Activated T-helper 17 cell treated with anti-CD3 and anti-CD28 coated beads, Interleukin-2, amount 50 U/mL, for 72 hours (primary cell): ENCODE measurements at places on chromosomes 12 and 14. TPM values are rescaled to one million over a fixed set of nuclear protein-coding genes. Genes with fewer than 3 reads are reported as not detected.

DNA sequence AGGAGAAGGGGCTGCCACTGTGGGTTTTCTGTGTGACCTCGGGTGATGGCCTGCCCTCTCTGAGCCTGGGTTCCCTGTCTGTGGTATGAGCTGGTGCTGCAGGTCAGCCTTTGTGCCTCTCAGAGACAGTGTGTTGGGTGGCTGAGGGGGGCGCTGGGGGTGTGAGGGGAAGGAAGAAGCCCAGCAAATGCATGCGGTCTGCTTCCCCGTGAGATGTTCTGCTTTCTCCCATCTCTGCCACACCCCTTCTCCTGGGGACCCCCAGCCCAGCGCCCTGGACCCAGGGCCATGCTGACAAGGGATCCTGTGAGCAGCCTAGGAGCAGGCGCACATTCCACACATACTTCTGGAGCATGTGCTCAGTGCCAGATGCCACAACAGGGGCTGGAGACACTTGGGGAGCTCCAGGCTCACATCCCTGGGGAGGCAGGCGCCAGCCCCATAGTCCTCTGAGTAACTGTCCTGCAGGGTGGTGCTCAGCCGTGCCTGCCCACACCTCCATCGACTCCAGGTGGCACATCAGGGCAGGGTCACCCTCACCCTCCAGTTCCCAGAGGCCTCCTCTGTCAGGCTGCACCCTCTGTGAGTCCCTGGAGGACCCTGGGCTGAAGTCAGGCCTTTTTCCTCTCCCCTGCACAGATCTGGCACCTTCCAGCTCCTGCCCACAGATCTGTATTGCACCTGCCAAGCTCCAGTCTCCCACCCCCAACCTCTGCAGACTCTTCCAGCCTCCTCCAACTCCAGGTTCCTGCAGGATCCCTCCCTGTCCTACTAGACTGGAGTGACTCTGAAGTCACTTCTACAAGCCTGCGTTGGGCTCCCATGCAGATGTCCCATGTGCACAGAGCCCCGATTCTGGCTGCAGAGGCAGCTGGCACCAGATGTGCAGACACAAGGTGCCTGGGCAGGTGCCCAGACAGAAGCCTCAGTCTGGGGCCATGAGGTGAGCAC is 205.6 kb downstream of the KIF26A start:
- ATAC-seq = no peak

GRCh38 chr12:77584860-77585259 is 245.8 kb upstream of the NAV3 start:
- ATAC-seq = no peak

DNA sequence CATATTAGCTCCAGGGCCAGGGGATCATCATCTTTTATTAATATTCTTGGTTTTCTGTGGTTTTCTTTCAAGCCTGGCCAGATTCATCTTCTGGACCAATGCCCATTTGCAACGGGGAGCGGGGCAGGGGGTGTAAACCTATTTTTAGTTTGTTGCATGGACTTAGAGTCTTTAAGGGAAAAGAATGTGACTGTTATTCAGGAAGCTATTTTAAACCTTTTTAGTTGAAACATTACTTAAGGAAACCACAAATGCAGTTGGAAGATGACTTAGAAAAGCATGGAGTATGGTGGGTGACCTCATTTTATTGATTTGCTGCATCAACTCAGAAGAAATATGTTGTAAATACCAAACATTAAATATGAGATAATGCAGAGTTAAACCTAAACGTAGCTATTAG is 368.4 kb upstream of the E2F7 start:
- no peak for ATAC-seq

- ATAC-seq = peak; percentile 54
Measured at GRCh38 chr14:20477211-20477876, 8.1 kb downstream of the PNP start.

- peak; percentile 85 for ATAC-seq
Measured at GRCh38 chr12:112198120-112198733, 72.9 kb downstream of the TRAFD1 start.

GRCh38 chr12:76777765-76778216 is 13.9 kb downstream of the ZDHHC17 start:
- ATAC-seq = peak; percentile 70

GRCh38 chr12:91743704-91744321 is 401.8 kb downstream of the BTG1 start:
- ATAC-seq = no peak

GRCh38 chr12:9864913-9865675 is 4.1 kb downstream of the CLEC2B start:
- peak; percentile 34 for ATAC-seq

DNA sequence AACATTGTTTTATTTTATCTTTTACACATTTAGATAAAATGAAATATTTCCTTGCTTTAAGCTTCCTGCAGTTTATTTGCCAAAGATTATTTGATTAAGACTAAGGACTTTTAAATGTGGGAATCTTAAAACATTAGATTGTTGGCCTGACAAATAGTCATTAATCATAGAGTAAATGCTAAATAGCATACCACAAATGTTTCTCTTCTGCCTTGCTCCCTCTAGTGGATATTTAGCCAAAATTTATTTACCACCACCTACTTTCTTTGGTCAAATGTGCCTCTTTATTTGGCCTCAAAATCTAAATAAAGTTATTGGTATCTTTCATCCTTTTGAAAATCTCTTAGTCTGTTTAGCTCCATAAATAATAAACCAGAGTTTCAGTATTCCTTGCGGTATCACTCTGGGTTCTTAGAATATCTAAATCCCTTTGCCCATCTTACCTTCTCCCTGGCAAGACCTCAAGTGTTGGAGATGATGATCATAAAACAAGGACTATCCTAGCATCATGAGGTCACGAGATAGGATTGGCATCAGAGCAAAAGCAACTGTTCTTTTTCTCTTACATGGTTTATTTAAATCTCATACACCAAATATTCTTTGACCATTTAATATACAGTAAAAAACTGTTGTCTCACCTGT is 150.6 kb upstream of the AEBP2 start:
- no peak for ATAC-seq

GRCh38 chr12:45183246-45183645 is 32.6 kb upstream of the ANO6 start:
- no peak for ATAC-seq

DNA sequence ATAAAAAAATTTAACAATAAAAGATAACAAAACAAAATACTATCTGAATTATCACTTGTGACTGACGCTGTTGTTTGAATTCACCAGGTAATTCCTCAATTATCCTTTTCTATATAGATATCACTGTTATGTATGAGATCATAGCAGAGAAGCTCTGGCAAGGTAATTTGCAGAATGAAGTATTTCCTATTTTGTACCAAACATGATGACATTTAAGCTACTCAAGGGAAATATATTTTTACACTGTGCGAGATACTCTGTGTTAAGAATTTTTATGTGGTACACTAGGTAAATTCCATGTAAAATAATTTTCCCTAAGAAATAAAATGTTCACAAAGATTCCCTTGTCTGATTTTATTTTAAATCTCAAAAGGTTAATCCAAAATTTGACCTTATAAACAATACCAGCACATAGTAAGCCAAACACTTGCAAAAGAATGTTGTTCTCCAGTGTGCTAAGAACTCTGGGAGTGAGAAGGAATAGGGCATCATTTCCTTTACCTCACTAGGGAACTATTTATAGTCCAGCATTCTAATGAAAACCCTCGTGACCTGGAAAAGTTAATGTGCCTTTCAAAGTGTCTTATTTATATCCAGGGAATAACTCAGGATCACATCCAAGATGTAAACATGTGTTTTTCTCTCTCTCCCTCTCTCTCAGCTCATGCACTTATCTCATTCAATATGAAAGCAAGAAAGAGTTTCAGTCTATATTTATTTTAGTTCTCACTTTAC is 115.2 kb upstream of the RAP1B start:
- ATAC-seq = no peak

GRCh38 chr12:131603939-131604795 is 106.7 kb upstream of the SFSWAP start:
- ATAC-seq = no peak

DNA sequence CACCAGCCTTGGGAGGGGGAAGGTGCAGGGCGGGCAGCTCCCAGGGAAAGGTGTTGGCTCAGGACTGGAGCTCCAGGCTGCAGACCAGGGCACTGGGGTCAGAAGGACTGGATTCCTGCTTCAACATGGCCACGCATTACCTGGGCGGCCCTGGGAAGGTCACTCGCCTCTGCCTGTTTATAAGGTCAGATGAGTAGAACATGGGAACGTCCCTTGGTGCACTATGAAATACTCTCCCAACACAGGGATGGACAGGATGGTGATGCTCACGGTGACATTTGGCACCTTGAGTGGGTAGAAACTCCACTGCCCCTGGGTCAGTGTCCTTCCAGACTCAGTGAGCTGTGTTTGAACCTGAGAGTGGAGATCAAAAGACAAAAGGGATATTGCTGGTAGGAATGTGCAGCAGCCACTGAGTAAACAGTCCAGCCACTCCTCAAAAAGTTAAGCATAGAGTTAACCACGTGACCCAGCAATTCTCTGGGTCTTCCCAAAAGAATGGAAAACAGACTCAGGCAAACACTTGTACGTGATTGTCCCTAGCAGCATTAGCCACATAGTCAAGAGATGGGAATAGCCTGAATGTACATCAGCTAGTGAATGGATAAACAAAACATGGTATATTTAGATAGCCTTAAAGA is 9.1 kb upstream of the BDKRB2 start:
- ATAC-seq = no peak

DNA sequence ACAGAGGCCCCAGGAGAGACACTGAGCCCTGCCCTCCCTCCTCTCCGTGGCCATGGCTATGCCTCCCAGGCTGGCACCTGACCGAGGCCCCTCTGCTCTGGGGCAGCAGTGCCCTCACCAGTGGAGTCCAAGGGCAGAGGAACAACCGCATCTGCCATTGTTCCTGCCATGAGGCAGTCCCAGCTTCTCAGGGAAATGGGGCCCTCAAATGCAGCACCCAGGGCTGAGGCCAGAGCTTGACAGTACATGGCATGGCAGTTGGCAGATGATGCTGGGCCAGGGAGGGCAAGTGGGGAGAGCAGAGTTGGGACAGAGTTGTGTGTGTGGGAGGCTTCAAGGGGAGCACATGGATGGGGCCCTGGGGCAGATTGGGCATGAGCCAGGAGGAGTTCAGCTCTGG is 21.1 kb upstream of the KRT77 start:
- ATAC-seq = no peak

DNA sequence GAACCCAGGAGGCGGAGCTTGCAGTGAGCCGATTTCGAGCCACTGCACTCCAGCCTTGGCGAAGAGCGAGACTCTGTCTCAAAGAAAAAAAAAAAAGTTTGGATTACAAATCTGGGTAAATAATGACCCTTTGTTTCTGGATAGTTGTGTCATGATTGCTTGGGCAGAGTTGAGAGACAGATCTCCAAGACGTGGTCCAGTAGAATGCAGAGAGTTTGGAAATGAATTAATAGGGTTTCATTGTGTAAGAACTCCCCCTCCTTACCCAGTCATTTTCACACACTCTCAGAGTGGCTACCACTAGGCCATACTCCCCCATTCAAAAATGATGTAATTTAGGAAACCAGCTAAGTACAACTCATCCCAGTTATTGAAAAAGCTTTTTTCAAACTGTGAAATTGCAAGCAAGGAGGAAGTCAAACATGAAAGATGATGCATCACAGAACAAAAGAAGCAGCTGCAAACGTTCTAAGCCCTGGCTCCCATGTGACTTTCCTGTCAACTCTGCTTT is 1331.9 kb downstream of the AACS start:
- peak; percentile 32 for ATAC-seq

DNA sequence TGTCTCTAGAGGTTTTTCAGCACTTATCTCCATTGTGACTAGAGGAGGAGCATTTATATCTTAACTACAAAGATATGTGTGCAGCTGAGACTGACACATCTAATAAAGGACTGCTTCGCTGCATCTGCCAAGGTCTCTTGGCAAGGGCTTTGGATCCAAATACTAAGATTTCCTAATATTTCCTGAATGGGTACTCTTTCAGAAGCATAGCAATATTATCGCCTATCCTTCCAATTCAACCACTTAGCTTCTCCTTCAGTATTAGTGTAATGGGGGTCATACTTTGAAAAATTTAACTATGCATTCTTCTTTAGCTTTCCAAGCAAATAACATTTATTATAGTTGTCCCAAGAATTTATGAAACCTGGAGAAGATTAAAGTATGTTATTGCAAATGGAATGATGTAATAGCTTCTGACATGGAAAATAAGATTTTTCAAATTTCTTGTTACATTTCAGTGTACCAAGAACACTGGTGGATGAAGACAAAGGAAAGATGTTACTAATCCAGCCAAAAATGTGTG is 243.0 kb upstream of the PDE3A start:
- no peak for ATAC-seq

- ATAC-seq = no peak
Measured at GRCh38 chr14:85313560-85314207, 216.3 kb upstream of the FLRT2 start.

DNA sequence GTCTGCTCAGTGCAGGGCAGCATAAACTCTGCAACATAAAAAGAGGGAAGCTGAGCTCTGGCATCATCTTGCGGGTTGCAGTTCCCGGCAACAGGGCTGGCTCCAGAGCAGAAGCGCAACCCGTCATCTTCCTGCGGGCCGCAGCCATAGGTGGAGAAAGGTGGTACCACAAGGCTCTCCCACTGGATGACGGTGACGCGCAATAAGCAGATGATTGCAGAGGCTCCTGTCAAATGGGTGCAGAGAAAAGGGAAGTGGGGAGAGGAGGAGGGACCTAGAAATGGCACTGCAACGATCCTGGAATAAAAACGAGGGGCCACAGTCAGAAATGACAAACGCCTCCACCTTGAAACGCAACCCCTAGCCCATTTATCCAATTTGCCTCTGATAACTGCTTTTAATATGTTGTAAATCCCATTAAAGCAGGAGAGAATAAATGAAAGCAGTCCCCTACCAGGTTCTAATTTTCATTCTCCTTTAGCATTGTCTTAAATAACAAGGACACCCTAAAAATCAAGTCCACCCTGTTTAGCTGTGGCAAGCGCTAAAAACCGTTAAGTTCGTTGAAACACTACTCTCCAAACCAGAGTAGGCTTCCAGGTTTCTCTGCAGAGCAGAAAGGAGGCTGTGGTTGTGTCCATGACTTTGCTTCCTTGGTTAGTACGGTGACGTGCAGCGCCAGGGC is 30.9 kb upstream of the TUBA1C start:
- no peak for ATAC-seq

- ATAC-seq = no peak
Measured at GRCh38 chr14:105878125-105878524, 351.7 kb downstream of the TMEM121 start.

Gene PROX2
- total RNA-seq = 0.71 TPM

Gene SLC5A8
- total RNA-seq = not detected

Gene SLCO1A2
- total RNA-seq = not detected

Gene TMPRSS12
- not detected for total RNA-seq

Gene CLEC2A
- not detected for total RNA-seq

Gene MPHOSPH9
- total RNA-seq = 72.3 TPM

Gene LBHD2
- not detected for total RNA-seq

Gene KLRD1
- total RNA-seq = not detected

Gene DEPDC4
- total RNA-seq = 2.4 TPM

Gene COX8C
- total RNA-seq = not detected

Gene FOXG1
- total RNA-seq = not detected

Gene RPL10L
- total RNA-seq = not detected

Gene DDX54
- 47.4 TPM for total RNA-seq

Gene GLT1D1
- not detected for total RNA-seq
